Uterine smooth muscle cell (primary cell): ENCODE measurements at places on chromosomes 6 and 20. TPM values are rescaled to one million over a fixed set of nuclear protein-coding genes. Genes with fewer than 3 reads are reported as not detected.

The MPC1 gene
- total RNA-seq = 18.0 and 24.3 TPM in 2 replicates

The COL9A1 gene
- not detected in 2 replicates for total RNA-seq

The RNF5 gene
- 29.0 and 30.9 TPM in 2 replicates for total RNA-seq

The NR2E1 gene
- total RNA-seq = not detected in 2 replicates

The SLC17A1 gene
- not detected in 2 replicates for total RNA-seq

The SRSF3 gene
- total RNA-seq = 176 and 291 TPM in 2 replicates

The GRM1 gene
- not detected in 2 replicates for total RNA-seq

The WFDC5 gene
- total RNA-seq = not detected in 2 replicates

The PLCB1 gene
- total RNA-seq = 15.2 and 16.2 TPM in 2 replicates

The HDGFL1 gene
- total RNA-seq = not detected in 2 replicates

The ZC2HC1B gene
- not detected in 2 replicates for total RNA-seq

The CST7 gene
- 0.37 TPM in 1 of 2 replicates, not detected in the other for total RNA-seq

The KHDC1 gene
- total RNA-seq = 3.9 and 6.2 TPM in 2 replicates

The PCNA gene
- 94.2 and 268 TPM in 2 replicates for total RNA-seq

The GPR63 gene
- 0.44 and 0.50 TPM in 2 replicates for total RNA-seq

The ADGB gene
- total RNA-seq = not detected in 2 replicates

The FANCE gene
- total RNA-seq = 10.4 and 13.5 TPM in 2 replicates

The DEFB119 gene
- not detected in 2 replicates for total RNA-seq

The COL21A1 gene
- 6.2 and 6.9 TPM in 2 replicates for total RNA-seq

The F13A1 gene
- under 0.01 TPM in 1 of 2 replicates, not detected in the other for total RNA-seq

The DUSP15 gene
- not detected in 2 replicates for total RNA-seq

The NOL4L gene
- 5.2 and 5.8 TPM in 2 replicates for total RNA-seq

The SCGN gene
- total RNA-seq = not detected in 2 replicates

The TSPO2 gene
- total RNA-seq = not detected in 2 replicates

The RBM12 gene
- total RNA-seq = 35.9 and 49.8 TPM in 2 replicates

The AKAP12 gene
- 114 and 117 TPM in 2 replicates for total RNA-seq

The MRAP2 gene
- 2.2 and 4.9 TPM in 2 replicates for total RNA-seq

The KIF13A gene
- total RNA-seq = 78.9 and 96.1 TPM in 2 replicates

The RUNX2 gene
- total RNA-seq = 1.7 and 3.2 TPM in 2 replicates

The TMEM74B gene
- 0.11 TPM in 1 of 2 replicates, not detected in the other for total RNA-seq

The EPPIN gene
- total RNA-seq = not detected in 2 replicates

The SUMO4 gene
- total RNA-seq = 1.00 and 1.7 TPM in 2 replicates

The ANKRD6 gene
- 2.0 and 2.7 TPM in 2 replicates for total RNA-seq

The MUCL3 gene
- total RNA-seq = not detected in 2 replicates

The ADGRF5 gene
- under 0.01 TPM in 2 replicates for total RNA-seq
